Right renal pelvis (tissue), 4 donors: ENCODE measurements at places on chromosomes 5 and 9. TPM values are rescaled to one million over a fixed set of nuclear protein-coding genes. Genes with fewer than 3 reads are reported as not detected.

PRKACG gene
- polyA plus RNA-seq, result not detected

ABCA2 gene
- 39.5 TPM for polyA plus RNA-seq

C9orf85 gene
- polyA plus RNA-seq, result 18.9 TPM

CCNJL gene
- 8.1 TPM for polyA plus RNA-seq

TRAF1 gene
- 6.0 TPM for polyA plus RNA-seq

ANKRD18B gene
- 0.93 TPM for polyA plus RNA-seq

AK6 gene
- polyA plus RNA-seq, result 68.2 TPM

GPSM1 gene
- polyA plus RNA-seq, result 33.3 TPM

BAAT gene
- 0.15 TPM for polyA plus RNA-seq

ADAMTSL2 gene
- 2.9 TPM for polyA plus RNA-seq

ANKRD34B gene
- 0.11 TPM for polyA plus RNA-seq
